ENCODE measurements at places on chromosomes 1 and 21. TPM values are rescaled to one million over a fixed set of nuclear protein-coding genes. Genes with fewer than 3 reads are reported as not detected.

F5 gene
- polyA plus RNA-seq: 0.02 TPM

DNA sequence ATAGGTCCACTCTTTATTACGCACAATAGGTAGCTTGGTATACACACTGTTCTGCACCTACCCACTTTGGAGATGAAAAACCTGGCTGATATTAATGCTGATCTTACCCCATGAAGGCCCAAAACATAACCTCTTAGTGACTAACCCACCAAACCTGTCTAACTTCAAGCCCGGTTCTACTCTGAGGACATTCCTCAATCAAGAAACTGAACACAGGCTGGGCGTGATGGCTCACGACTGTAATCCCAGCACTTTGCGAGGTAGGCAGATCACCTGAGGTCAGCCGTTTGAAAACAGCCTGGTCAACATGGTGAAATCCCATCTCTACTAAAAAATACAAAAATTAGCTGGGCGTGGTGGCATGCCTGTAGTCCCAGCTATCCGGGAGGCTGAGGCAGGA lies 50.5 kb downstream of the EYA3 start:
- DNase-seq: no peak

DNA sequence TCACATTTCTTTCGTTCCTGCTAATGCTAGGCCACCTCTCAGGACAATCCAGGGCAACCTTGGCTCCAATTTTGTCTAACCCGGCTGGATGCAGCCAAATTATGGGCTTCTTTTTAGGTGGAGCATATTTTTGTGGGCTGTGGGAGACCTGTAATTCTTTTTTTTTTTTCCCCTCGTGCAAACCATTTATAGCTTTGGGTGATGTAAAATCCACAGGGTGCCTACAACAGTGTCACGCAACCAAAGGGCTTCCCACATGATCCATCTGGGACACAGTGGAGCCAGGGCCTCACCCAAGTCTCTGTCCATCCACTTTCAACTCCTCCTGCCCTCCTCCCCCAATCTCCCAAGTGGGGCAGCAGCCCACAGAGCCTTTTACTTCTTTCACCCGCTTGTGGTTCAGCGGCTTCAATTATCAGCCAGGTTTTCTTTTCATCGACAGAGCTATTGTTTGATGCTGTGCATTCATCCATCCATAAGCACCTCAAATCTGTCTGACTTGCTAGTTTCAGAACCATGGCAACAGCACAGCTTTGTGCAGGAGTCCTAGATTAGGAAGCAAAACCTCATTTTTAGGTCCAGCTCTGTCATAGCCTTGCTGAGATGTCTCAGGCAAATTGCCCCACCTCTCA lies 10.0 kb upstream of the OVAAL start:
- no peak for DNase-seq

- DNase-seq: no peak
These were observed 150.8 kb downstream of the MAST2 start for GRCh38 chr1:45953934-45954847.

DNA sequence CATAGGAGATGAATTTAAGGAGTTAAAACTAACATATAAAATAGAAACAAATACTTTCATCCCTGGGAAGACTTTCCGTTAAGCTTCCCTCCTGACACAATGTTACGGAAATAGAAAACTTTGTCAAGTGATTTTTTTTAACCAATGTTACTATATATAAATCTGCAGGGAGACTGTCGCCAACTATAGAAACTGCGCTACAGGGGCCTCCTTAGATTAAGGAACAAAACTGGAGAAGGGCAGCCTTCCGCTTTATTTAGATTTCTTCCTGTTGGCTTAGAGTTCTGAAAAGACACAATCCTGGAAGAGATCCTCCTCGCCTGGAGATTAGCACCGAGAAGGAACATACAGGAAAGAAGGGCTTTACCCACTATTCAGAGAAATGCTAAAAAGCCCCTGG lies 1.5 kb downstream of the MGST3 start:
- no peak for DNase-seq

DNA sequence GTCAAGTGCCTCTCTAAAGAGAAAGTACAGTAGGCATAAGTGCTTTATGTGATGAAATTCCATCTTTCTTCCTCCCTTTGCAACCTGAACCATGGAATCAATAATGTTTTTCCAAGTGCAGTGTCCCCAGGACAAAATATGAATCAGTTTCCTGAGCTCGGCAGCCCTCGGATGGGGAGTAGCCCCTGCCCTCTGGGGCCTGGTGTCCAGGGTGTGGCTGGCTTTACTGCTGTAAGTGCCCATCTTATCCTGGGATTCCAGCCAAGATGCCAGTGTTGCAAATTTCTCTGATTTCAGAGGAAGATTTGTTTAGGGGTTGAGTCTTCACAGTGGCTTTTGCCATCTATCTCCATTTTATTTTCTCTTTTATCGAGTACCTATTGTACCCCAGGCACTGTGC lies 40.5 kb upstream of the SRP9 start:
- no peak for DNase-seq

DNA sequence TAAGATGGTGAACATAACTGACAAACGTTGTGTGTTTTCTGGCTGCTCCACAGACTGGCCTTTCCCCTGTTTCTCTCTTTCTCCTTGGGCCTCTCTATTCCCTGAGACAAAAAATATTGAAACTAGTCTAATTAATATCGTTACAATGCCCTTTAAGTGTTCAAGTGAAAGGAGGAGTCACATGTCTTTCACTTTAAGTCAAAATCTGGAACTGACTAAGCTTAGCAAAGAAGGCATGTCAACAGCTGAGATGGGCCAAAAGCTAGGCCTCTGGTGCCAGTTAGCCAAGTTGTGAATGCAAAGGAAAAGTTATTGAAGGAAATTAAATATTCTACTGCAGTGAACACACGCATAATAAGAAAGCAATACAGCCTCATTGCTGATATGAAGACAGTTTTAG lies 32.2 kb upstream of the FCRL3 start:
- DNase-seq: no peak

DNA sequence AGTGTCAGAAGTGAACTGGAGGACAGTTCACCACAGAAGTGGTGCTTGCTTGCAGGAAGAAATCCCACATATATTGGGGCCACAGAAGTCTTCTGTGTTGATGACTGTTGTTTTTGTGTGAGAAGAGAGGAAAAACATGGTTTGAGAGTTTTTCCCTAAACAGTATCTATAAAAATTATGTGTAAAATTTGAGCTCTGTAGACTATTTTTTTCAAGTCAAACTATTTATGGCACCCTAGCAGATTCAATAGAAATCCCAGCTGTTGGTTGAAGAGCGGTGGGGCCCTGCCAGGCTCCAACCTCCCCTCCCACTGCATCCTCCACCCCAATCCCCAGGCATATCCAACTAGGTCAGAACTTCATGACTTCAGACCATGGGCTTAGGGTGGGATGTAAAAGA lies 61.6 kb downstream of the NTPCR start:
- DNase-seq: no peak

DNA sequence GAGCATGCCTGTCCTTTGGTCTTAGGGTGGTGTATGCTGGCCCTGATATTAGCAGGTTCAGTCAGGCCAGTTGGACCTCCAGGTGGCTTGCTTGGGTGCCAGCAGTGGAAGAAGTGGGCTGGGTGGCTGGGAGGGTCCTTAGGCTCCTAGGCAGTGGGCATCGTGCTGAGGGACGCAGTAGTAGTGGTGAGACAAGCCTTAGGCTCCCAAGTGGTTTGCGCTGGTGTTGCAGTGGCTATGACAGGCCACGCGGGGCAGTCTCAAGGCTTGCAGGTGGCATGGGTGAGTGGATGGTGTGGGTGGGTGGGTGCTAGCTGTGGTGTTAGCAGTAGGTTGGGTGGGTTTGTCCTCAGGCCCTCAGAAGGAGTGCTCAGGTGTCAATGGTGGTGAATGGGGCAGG lies 162.3 kb downstream of the FMN2 start:
- DNase-seq: no peak
